Activated T-helper 9 cell treated with anti-CD3 and anti-CD28 coated beads, Interleukin-2, amount 50 U/mL, for 16 hours (primary cell): ENCODE measurements at places on chromosomes 5 and 9.

DNA sequence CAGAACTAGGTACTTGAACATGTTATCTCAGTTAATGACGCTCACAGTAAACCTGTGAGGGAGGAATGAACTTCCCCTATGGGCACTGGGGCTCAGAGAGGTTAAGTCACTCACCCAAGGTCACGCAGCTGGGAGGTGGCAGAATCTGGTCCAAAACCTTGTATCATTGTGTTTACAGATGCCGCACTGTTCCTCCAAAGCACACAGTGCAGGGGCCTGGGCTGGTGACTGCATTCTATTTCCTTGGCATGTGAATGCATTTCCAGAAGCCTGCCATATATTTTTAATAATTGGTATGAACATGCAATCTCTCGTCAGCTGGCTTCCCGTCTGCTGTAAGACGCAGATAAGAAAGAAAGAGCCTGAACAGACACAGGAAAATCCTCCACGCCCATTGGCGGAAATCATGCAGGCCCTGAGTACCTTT lies 77.0 kb upstream of the TBC1D2 start:
- no peak for DNase-seq

- no peak for DNase-seq
These were observed 309.3 kb downstream of the DOCK8 start for GRCh38 chr9:524008-524407.

GRCh38 chr5:84379749-84380148 lies 4.9 kb downstream of the EDIL3 start:
- no peak for DNase-seq

DNA sequence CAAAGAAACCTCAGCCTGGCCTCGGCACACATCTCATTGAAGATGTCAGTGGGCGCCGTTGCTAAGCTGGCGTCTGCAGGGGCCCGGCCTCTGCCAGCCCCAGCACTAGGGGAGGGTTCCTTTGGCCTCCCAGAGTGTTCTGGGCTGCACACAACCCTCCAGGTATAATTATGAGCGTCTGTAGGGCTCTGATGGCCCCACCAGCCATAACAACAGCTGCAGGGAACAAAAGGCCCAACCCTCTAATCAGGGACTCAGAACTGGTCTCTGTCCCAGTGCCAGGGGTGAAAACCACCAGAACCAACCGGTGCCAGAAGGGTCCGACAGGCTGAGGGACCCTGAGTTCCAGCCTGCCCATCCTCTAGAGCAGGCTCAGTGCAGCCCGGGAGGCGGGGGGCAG lies 39.5 kb upstream of the SLC12A7 start:
- DNase-seq, result no peak

DNA sequence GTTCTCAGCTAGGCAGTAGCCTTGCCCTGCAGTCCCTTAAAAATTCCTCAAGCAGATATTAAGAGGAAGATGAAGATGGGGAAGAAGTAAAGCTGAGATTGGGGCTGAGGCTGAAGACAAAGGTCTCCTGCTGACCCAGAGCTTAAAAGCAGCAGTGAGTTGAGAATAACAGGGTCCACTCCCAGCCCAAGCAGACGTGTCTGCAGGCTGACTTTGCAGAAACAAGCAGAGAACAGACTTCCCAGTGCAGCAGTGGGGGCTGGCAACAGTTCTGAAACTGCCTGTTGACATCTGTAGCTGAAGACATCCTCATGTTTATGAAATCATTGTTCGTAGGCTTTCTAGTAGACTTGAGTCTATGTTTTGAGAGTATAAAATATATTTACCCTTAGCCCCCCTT lies 1.1 kb downstream of the CTXN3 start:
- DNase-seq, result no peak

DNA sequence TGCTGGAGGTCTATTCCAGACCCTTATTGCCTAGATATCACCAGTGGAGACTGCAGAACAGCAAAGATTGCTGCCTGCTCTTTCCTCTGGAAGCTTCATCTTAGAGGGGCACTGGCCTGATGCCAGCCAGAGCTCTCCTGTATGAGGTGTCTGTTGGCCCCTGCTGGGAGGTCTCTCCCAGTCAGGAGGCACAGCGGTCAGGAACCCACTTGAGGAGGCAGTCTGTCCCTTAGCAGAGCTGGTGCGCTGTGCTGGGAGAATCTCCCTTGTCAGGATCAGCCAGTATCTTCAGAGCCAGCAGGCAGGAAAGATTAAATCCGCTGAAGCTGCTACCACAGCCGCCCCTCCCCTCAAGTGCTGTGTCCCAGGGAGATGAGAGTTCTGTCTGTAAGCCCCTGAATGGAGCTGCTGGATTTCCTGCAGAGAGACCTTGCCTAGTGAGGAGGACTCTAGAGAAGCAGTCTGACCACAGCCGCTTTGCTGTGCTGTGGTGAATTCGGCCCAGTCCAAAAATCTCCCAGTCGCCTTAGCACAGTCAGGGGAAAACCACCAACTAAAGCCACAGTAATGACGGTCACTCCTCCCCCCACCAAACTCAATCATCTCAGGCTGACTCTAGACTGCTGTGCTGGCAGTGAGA lies 124.1 kb downstream of the JAKMIP2 start:
- DNase-seq, result no peak

DNA sequence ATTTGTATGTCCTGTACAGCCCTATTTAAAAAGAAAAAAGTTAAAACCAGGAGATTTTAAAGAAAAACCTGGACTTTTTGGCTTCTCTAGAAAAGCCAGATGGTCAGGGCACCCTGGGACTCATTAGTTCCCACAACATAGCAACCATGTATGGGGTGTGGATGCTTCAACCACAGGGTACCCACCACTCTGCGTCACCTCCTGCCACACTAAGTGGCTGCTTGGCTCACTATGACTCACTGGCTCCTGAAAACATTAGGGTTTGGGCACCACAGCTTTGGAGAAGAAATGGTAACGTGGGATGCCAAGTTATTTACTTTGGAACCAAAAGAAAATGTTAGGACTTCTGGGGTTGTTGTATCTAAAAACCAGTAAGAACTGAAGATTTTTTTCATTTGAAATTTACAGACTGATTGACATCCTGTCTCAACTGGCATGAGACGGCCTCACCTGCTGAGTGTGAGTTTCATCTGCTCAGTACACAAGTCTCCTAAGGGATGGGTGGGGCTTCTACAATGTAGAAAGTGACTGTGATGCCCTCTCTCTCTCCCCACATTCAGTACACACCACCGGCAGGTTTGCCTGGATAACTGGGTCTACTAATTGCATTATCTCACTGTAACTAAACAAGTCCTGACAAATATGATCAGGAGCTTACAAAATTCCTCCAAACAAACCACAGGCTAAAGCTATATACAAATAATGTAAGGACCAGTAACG lies 103.9 kb downstream of the ESM1 start:
- no peak for DNase-seq

DNA sequence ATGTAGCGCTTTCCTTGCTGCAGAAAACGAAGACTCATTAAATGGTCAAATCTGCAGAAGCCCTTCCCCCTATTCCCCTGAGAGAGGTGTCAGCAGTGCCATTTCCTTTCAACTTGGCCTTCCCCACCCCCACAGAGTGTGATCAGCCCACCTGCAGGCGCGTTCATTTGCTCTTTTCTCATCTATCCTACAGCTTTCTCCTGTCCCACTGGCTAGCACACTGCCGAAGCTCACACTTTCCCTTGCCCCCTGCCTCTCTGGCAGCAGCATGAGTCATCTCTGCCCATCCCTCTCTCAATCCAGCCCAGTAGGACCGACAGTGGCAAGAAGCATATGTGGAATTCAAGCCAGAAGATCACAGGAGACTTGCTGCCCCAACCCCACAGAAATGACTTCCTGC lies 213.8 kb downstream of the FAM114A2 start:
- DNase-seq, result no peak

GRCh38 chr9:111300140-111300735 lies 29.8 kb downstream of the OR2K2 start:
- DNase-seq, result no peak

- no peak for DNase-seq
These were observed 980 bp downstream of the COL5A1 start for GRCh38 chr9:134642385-134643181.

DNA sequence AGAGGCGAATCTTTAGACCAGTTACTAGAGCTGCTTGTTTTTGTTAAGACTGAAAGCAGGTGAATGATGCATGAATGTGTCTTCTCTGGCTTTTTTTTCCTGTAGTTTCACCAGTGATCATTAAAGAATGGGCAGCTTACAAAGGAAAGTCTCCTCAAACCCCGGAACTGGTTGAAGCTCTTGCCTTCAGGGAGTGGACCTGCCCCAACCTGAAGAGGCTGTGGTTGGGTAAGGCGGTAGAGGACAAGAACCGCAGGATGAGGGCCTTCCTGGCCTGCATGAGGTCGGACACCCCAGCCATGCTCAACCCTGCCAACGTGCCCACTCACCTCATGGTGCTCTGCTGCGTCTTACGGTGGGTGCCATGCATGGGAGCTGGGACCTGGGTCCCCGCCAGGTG lies 33.3 kb upstream of the PHF2 start:
- no peak for DNase-seq

- no peak for DNase-seq
These were observed 23.6 kb upstream of the CDK5RAP2 start for GRCh38 chr9:120603591-120603990.

GRCh38 chr9:7171396-7172153 lies 413.8 kb downstream of the KDM4C start:
- no peak for DNase-seq

GRCh38 chr9:107378006-107378405 lies 94.9 kb downstream of the RAD23B start:
- no peak for DNase-seq

- DNase-seq, result no peak
These were observed 156.2 kb downstream of the SPATA31D1 start for GRCh38 chr9:82144803-82145202.

DNA sequence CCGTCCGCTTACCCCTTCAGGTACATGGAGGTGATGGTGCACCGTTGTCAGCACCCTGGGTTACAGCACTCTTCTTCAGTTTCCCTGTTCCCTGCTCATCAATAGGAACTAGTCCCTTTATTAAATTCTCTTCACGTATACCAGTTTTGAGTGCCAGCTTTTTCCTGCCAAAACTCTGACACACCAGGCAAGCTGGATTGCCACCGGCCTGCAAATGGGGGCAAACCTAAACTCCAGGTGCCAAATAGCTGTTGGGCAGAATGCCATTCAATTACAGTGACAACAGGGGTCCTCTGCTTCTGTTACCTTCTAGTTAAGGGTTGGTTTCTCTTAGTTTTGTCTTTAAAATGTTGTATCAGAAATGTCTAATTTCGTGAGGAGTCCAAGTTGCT lies 400.4 kb downstream of the OSTF1 start:
- DNase-seq, result no peak

GRCh38 chr9:77384406-77384805 lies 207.1 kb downstream of the VPS13A start:
- no peak for DNase-seq

DNA sequence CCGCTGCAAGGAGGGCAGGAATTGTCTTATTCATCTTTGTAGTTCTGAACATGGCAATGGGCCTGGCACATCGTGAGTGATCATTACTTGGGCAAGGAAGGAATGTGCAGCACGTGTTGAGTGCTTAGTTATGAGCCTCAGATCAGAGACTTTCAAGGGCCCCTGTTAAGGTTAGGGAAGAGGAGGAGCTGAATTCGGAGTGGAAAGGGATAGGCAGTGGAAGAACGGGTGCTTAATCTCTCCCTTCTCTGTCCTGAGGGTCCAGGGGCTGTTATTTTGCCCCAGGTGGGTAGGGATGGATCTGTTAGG lies 59.5 kb upstream of the RARS1 start:
- no peak for DNase-seq

DNA sequence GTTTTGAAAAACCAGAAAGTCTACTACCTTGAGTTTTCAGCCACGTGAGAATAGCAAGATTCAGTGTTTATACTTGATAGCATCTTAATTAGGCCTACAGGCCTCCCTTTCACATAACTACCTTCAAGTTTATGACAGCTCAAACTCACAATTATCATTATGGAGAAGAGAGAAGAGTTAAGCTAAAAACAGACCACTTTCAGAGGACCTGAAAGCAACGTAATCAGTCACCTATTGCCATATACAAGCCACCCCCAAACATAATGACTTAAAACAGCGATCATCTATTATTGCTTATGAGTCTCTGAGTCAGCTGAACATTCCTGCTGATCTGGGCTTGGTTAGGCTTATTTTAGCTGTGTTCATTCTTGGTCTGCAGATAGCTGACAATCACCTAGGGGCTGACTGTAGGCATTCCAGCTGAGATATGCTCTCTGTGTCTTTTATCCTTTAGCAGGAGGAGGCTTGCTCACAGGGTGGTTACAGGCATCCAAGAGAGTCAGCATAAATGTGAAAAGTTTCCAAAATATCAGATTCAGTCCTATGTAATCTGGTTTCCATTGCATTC lies 130.9 kb downstream of the COX7C start:
- DNase-seq, result no peak

- DNase-seq, result no peak
These were observed 50.1 kb upstream of the ANKRD33B start for GRCh38 chr5:10513501-10514442.

DNA sequence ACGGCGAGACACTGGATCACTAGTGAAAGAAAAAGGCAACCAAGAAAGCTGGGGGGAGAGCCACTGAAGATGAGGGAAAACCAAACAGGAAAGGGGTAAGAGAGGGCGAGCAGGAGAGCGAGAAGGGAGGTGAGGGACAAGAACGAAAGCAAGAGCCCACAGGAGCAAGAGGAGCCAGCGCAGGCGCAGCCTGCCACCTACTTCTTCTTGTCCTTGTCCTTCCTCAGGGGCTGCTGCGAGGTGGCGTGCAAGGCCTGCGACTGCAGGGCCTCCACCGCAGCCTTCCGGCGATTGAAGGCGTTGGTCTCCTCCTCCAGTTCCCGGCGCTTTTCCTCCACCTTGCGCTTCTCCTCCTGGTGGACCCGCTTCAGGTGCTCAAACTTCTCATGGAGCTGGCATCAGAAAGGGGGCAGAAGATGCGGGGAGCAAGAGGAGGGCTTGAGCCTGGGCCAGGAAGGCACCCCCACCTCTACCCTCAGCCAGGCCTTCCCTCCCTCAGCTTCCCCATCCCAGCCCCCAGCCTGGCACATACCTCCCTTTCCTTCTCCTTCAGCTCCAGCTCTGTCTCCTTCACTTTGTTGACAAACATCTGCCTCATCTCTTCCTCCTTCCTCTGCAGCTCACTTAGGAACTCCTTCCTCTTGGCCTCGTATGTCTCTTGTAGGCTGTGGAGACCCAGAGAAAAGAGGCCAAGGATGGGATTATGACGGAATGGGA lies 13.5 kb downstream of the CCNI2 start:
- no peak for DNase-seq

GRCh38 chr5:149724130-149724840 lies 5.8 kb upstream of the PPARGC1B start:
- DNase-seq, result no peak

- DNase-seq, result no peak
These were observed 188.3 kb upstream of the MEF2C start for GRCh38 chr5:89071101-89071940.

DNA sequence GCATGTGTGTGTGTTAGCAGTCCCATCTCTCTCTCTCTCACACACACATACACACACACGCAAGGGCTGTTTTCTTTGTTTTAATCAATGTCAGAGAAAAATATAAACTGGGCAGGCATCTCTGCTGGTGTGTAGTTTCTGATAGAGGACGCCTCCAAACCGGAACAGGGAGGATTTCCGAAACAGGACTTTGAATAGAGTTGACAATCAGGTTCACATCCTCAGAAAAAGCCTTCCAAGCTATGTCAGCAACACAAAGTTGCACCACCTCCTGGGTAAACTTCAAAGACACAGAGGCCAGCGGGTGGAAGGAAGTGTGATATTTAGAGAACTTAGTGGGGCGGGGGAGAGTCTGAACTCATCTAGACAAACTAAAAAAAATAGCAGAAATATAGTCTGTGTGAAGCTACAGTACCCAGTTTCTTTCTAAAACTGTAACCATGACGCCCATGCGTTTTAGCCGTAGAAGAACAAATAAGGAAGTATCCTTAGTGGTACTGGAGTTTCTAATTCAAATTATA lies 1.2 kb downstream of the ST8SIA4 start:
- DNase-seq, result peak; percentile 31

- DNase-seq, result no peak
These were observed 65.9 kb downstream of the DAP start for GRCh38 chr5:10695055-10695649.
